GM10248 (cell line): ENCODE measurements at places on chromosomes 2 and 18.
A peak's percentile ranks its signal among the peaks of the same experiment; 100 is the strongest.

DNA sequence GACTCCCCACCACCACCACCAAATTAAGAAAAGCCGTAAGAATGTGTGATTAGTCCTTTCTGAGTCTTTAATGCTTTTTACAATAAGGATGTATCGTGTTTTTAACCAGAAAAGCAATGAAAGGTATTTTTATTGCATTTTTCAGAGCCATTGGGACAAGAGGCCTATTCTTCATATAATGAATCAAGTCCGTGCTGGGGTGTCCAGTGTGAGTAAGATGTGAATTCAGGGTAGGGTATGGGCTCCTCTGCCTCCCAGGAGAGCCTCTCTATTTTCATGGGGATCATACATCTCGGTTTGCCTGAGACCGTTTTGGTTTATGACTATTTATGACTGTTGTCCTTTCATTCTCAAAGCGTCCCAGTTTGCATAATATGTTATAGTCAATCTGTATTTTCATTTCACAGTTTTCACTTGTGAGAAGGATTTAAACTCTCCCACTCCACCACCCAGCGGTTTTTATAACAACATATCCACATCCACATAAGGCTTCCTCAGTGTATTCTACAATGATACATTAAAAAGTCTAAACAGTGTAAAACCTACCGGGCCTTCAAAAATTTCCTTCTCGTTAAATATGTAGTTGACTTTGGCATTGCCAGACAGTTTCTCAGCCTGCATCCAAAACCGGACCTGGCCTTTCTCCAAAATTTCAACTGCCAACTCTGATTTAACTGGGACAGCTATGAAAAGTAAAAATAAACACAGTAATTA, 80.8 kb upstream of the LPIN2 start:
- DNase-seq = no peak

DNA sequence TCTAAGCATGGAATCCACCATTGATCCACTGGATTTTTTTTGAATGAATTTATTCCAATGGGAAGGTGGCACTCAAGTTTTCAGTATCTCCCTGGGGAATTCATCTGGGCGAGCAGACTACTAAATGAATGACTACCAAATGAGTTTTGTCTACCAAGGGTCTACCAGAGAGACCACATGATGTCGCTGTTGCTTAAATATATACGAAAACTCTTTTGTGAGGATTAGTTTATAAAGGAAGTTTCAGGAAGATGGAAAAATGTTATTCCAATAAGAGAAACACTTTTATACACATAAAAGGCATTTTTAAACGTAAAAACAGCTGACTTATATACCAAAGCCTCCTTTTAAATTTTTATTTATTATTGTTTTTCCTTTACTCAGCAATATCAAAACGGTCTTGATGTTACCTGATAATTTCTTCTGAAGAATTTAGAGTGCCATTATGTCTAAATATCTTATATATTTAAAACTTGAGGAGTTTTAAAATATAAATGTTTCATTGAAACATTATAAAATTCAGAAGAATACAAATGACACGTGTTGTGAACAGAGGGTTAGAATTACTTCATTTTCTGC, 139.7 kb downstream of the HRH4 start:
- peak; percentile 22 for DNase-seq

DNA sequence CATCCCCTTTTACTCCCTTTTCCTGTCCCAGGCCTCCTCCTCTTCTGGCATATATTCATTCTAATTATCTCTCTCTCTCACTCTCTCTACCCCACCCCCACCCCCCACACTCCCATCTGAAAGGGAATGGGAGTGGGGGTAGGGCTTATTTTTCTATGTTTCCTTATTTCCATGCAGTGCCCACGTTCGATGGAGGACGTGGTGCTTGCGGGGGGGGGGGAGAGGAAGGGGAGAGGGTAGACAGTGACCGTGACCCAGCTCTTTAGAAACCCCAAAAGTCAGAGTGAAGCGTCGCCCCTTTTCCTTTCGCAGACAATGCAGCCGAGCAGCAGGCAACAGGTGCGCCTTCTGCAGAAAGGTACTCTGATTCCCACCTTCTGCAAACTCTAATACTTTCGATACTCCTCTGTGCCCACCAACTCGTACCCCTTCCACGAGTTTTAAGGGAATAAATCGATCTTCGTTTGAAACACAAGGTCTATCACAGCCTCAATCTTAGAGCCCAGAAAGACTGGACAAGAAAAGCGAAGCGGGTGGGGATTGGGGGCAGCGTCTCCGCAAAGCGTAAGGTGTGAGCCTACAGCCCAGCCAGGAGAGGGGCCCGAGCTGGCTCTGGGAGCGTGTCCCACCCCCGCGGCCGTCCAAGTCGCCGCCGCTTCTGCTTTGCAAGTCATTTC, 891 bp upstream of the NR4A2 start:
- DNase-seq = no peak

DNA sequence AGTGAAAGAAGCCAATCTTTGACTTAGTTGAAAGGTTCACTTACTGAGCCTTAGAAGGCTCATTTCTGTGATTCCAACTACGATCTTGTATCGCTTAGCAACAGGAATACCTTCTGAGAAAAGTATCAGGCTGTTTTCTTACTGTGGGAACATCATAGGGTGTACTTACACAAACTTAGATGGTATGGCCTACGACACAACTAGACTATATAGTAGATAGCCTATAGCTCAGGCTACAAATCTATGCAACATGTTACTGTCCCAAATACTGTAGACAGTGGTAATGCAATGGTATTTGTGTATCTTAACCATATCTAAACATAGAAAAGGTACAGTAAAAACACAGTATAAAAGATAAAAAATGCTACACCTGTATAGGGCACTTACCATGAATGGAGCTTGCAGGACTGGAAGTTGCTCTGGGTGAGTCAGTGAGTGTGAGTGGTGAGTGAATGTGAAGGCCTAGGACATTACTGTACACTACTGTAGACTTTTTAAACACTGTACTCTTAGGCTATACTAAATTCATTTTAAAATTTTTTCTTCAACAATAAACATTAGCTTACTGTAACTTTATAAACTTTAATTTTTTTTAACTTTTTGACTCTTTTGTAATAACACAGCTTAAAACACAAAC, 148.8 kb upstream of the STON1 start:
- DNase-seq = no peak

DNA sequence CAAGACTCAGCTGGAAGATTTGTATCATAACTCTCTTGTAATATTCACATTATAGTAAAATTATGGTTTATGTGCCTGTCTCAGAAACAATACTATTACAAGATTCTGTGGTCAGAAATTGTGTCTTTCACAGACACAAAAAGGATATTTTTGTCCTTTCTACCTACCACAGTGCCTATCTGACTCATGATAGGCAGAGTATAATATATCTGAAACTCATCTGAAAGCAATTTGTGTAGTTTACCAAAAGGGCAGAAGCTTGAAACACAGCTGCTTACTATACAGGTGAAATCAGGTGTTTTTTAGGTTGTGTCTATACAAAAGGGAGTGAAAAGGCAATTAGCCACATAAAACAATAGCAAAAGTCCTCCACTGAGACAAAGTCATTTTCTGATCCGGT, 10.9 kb downstream of the TMEM200C start:
- DNase-seq = no peak

GRCh38 chr2:144102386-144102785, 417.5 kb downstream of the ZEB2 start:
- no peak for DNase-seq
